Placental epithelial cell (primary cell): ENCODE measurements at places on chromosomes 5 and 9. TPM values are rescaled to one million over a fixed set of nuclear protein-coding genes. Genes with fewer than 3 reads are reported as not detected.

Gene SHROOM1
- total RNA-seq, result 8.8 and 10.6 TPM in 2 replicates

Gene PCDHA12
- total RNA-seq, result under 0.01 and 0.11 TPM in 2 replicates

Gene IRGM
- total RNA-seq, result not detected in 2 replicates

Gene PCDHGB5
- total RNA-seq, result 13.7 and 15.4 TPM in 2 replicates

Gene GNA14
- 1.8 and 2.0 TPM in 2 replicates for total RNA-seq

Gene CCDC69
- total RNA-seq, result 6.0 and 28.7 TPM in 2 replicates
